ENCODE measurements at places on chromosomes 12 and 14. TPM values are rescaled to one million over a fixed set of nuclear protein-coding genes. Genes with fewer than 3 reads are reported as not detected.

The RPGRIP1 gene
- not detected for total RNA-seq

The ZNF641 gene
- total RNA-seq: 7.8 TPM

GRCh38 chr12:25395227-25395626 lies 144.5 kb upstream of the KRAS start:
- no peak for DNase-seq

The MAP3K9 gene
- total RNA-seq: 5.8 TPM

DNA sequence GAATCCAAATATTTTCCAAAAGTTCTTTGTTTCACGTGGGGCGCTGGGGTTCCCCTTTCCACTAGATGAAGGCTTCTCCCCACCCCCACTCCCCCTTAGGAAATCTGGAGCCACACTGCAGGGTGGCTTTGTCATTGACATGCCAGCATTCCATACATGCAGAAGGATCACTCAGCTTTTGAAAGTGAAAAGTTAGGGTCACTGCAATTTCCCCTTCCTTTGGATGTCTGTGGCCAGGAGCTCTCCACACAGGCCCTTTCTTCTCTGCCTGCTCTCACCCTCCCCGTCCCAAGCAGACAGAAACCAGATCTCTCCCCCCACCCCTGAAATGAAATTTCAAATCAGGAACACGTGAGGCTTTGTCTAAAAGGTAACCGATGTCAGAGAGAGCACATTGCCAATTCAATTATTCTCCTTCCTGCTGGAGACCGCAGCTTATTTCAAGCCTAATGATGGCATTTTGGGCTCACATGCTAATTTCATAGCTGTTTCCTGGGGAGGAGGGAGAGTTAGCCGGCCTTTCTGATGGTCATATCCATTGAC lies 153.9 kb upstream of the RFLNA start:
- no peak for DNase-seq

The LMNTD1 gene
- 2.2 TPM for total RNA-seq

GRCh38 chr14:50260511-50260910 lies 29.1 kb upstream of the SOS2 start:
- DNase-seq: peak; percentile 40

DNA sequence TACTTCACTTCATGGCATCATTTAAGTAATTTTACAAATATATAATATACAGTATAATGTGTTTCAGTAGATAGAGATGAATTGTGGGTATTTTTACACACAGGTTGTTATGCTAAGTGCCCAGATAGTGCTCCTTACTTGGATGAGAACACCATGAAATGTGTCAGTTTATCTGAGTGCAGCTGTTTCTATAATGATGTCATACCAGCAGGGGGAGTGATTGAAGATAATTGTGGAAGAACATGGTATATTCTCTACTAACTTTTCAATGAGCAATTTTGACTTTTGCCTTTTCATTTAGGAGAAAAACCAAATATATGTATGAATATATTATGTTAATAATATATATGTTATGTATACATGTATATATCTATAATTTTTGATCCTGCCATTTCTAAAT lies 221.6 kb downstream of the LRRK2 start:
- no peak for DNase-seq

The RPS29 gene
- total RNA-seq: 3,253 TPM

- no peak for DNase-seq
Observed at GRCh38 chr14:100159094-100159864, at the start of gene DEGS2. DEGS2 (minus strand) TSS chr14:100159645; CDS start chr14:100159587, 58 bp downstream.

GRCh38 chr14:34935488-34935887 lies 47.3 kb upstream of the SRP54 start:
- DNase-seq: no peak

GRCh38 chr14:59819446-59820088 lies 51.0 kb downstream of the RTN1 start:
- DNase-seq: no peak

- DNase-seq: no peak
Observed at GRCh38 chr12:16523284-16523950, 82.5 kb downstream of the LMO3 start.

DNA sequence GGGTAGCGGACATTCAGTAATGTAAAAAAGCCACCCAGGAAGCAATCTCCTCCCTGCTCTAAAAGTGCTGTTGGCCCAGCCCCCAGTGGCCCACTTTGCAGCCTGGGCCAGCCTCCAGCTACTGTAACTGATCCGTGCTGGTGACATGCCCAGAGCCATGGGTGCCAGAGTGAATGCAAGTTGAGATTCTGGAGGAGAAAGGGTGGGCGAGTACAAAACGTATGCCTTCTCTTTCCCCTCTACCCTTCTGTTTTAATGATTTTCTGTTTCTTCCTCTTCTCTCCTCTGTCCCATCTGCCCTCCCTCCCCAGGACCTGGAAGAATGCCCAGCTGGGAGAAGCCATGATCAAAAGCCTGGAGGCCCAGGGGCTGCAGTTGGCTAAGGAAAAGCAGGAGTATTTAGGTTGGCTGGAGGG lies 16.9 kb downstream of the PLEKHD1 start:
- no peak for DNase-seq

- no peak for DNase-seq
Observed at GRCh38 chr12:50659690-50660424, 104.0 kb upstream of the ATF1 start.

DNA sequence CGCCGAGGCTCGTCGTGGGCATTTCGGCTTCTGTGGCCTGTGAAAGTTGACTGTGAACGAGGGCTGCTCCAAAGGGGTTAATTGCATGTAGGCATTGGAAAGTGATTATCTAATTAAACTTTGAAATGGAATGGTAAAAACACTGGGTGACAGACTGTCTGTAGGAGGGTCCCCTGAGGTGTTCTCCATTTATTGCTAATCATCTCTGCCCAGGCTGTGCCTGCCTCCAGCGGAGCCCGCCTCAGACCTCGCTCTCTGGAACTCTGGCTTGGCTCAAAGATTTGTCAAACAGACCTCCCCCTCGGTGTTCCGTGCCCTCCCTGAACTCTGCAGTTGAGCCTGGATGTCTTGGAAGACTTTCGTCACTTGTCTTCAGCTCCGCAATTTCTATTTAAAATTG lies 50.2 kb upstream of the VRK1 start:
- DNase-seq: no peak

DNA sequence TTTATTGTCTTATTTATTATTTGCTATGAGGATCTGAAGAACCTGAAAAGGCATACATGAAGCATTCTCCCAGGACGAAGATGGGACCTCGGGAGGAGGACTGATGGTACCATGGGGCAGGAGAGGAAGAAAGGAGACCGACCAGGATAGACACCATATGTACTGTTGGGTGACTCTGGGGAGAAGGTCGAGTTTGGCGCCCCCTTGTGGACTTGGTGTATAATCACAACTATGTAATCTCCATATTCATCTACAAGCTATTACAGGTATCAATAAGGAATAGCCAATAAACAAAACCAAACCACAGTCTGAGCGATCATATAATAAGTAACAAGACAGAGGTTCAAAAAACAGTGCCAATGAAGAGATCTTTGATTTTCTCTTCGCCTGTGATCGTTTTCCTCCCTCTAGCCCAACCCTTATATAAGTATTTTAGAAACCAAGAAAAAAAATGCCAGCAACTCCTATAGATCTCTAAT lies 139.1 kb downstream of the SPTSSA start:
- DNase-seq: peak; percentile 65

The GPRC5D gene
- total RNA-seq: not detected

DNA sequence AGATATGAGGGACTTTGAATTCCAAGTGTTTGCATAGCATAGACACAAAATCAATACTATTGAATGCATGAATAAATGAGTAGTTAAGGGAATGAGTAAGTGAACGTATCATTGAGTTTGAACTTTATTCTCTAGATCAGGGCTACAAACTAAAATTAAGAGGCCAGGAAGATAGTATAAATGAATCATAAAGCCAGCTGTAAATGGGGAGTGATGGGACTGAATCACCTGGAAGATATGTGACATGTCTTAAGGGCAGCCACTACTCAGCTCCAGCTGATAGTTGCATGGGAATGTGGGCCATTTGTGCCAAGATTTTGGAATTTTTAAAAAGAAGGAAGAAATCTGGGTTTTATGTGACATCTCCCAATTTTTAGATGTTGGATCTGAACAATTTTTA lies 229.9 kb downstream of the AKAP6 start:
- peak; percentile 49 for DNase-seq

GRCh38 chr12:26857465-26858176 lies 24.6 kb upstream of the ITPR2 start:
- DNase-seq: peak; percentile 3

- no peak for DNase-seq
Observed at GRCh38 chr14:96929950-96930349, 132.8 kb downstream of the VRK1 start.

The DAO gene
- total RNA-seq: not detected

The KIF26A gene
- total RNA-seq: not detected

- DNase-seq: peak; percentile 89
Observed at GRCh38 chr12:89225808-89226411, 126.4 kb downstream of the DUSP6 start.

The ACSS3 gene
- 2.6 TPM for total RNA-seq

The KCNC2 gene
- not detected for total RNA-seq

GRCh38 chr12:105611340-105611739 lies 280.8 kb downstream of the C12orf75 start:
- DNase-seq: no peak

- DNase-seq: no peak
Observed at GRCh38 chr12:82058197-82058596, 299.0 kb upstream of the PPFIA2 start.

The KCNMB4 gene
- total RNA-seq: 3.0 TPM

The MIP gene
- total RNA-seq: 0.15 TPM

The PTPRQ gene
- total RNA-seq: 0.22 TPM

The DHRS2 gene
- 11.9 TPM for total RNA-seq

GRCh38 chr14:72535485-72535884 lies 358.4 kb downstream of the DPF3 start:
- no peak for DNase-seq

DNA sequence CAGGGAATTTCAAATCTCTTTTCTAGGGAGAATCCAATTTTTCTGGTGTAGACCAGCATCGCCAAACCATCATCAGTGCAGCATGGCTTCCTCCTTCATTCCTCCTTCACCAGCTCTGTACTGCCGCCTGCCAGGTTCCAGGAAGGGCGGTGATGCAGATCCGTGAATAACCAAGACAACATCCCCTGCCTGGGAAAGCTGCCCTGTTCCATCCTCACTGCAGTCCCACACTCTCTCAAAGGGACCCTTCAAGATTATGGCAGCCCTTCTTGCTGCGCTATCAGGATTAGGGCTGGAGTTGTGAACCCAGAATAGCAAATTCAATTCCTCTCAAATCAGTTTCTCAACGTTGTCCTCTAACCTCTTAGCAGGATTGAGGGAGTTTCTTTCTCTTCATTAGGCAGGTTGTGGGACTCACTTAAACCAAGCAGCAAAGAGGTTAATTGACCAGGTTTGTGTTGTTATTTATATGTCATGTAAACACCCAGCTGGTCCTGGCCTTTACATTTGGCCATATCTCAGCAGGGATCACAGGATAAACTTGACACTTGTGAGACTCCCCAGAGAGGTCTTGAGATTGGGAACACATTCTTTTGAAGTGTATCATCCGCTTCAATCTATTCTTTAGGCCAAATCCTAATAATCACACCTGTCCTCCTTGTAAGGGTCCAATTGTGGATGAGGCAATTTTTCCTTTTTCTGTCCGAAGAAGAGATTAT lies 26.2 kb downstream of the TMEM30B start:
- DNase-seq: no peak

The RERGL gene
- not detected for total RNA-seq

DNA sequence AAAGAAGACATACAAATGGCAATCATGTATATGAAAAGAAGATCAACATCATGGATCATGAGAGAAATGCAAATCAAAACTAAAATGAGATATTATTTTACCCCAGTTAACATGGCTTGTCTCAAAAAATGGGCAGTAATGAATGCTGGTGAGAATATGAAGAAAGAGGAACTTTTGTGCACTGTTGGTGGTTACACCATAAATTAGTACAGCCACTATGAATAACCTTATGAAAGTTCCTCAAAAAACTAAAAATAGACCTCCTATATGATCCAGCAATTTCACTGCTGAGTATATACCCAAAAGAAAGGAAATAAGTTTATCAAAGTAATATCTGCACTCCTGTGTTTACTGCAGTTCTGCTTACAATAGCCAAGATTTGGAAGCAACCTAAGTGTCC lies 151.7 kb downstream of the PDZRN4 start:
- no peak for DNase-seq

The TGM1 gene
- 0.05 TPM for total RNA-seq

The NOS1 gene
- 0.05 TPM for total RNA-seq

- no peak for DNase-seq
Observed at GRCh38 chr12:51322452-51322851, 1.5 kb downstream of the BIN2 start.

The PTPN6 gene
- 0.39 TPM for total RNA-seq

DNA sequence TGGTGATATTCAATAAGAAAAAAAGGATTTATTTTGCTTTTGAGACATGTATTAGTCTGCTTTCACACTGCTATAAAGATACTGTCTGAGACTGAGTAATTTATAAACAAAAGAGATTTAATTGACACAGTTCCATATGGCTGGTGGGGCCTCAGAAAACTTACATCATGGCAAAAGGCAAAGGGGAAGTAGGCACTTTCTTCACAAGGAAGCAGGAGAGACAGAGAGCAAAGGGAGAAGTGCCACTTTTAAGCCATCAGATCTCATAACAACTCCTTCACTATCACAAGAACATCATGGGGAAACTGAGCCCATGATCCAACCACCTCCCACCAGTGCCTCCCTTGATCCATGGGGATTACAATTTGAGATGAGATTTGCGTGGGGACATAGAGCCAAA lies 43.9 kb downstream of the BHLHE41 start:
- no peak for DNase-seq

Data from M059J (cell line).